ENCODE measurements at places on chromosomes 12 and 14.

GRCh38 chr14:94381149-94382030 lies 7.0 kb downstream of the SERPINA1 start:
- DNase-seq, result no peak

- no peak for DNase-seq
Observed at GRCh38 chr12:67915335-67915851, 73.9 kb upstream of the IFNG-AS1 start.

GRCh38 chr12:58629376-58629775 lies 290.9 kb downstream of the LRIG3 start:
- no peak for DNase-seq

DNA sequence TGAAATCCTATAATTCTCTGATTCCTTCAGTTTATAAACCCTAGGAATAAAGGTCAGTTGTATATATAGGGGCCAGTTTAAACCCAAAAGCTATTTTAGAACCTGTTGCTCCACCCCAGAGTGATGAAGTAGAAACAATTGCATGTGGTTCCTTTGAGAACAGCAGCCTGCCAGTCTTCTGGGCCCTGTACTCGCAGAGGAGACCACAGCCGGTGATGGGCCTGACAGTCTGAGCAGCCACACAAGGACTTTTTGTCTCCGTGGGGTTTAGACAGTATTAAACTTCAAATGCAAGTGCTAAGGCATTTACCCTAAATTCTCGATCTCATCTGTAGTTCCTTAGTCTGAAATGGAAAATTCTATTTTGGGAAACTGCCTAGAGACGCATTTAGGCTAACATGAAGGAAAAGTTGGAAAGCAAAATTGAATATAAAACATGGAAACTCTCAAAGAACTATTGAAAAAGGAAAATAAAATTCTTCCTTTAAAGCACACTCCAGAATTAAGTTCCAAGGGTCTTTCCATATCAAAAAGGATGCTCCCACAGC lies 80.6 kb downstream of the PRICKLE1 start:
- no peak for DNase-seq

- peak; percentile 14 for DNase-seq
Observed at GRCh38 chr12:28191051-28192048, 1.1 kb downstream of the CCDC91 start.

GRCh38 chr14:37466623-37467088 lies 128.4 kb downstream of the FOXA1 start:
- DNase-seq, result no peak

DNA sequence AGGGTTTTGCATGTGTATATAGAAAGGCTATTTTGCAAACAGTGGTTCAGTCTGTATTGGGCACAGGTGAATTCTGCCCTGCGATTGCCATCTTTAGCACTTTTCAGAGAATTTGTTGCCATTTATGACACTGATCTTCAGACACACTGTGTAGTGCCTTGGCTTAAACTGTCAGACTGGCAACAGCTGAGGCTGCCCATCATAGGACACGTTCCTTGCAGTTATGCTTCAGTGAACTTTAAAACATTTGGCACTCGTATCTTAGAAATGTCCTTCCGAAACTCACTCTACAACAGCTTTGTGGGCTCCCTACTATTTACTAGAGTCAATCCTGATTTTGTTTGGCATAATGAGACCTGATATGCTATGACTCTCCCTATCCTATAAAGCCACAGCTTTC lies 29.1 kb downstream of the AP5M1 start:
- no peak for DNase-seq

DNA sequence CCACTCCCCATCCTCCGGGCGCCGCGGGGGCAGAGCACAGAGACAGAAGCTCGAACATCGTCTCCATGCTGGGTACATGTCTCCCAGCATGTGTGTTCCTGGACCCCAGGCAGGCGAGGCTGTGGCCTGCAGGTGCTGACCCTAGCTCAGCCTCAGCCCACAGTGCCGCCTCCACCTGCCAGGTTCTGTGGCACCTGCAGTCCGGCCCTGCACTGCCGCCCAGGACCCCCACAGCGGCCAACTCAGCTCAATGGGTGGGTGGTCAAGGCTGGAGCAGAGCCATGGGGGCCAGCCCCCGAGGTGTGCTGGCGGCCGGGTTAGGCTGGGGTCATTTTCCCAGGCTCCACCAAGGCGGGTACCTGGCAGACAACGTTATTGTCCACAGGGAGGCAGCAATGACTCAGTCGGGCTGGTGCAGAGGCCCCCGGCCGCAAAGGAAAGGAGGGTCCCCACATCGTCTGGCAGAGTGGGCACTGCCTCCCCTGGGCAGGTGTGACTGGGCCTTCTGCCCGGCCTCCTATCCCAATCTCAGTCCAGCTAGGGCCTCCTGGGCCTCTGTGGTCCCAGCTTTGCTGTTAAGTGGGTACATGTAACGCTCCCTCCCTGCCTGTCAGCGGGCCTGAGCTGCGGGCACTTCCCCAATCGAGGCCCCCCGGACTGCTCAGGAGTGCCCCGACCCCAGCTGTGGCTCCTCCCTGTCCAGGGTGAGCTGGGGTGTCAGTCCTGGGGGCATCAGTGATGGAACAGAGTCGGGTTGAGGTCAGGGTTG lies 20.2 kb upstream of the NUDT14 start:
- no peak for DNase-seq

DNA sequence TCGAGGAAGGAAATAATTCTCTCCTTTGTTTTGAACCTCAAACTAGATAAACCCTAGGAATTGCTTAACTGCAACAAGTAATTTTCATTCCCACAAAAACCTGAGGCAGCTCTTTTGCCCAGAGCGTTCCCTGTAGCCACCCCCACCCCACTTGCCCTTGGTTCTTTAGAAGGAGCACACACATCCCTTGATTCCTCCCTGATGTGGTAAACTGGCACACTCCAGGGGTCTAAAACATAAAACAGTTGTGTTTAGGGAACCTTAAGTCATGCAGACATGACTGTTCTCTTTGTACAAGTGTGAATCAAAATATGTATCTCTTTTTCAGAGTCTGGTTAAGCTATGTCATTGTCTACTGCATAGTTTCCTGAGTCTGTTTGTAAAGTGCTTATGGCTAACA lies 14.0 kb downstream of the MAPK1IP1L start:
- DNase-seq, result no peak

GRCh38 chr14:99790978-99791376 lies 2.2 kb upstream of the EML1 start:
- no peak for DNase-seq

DNA sequence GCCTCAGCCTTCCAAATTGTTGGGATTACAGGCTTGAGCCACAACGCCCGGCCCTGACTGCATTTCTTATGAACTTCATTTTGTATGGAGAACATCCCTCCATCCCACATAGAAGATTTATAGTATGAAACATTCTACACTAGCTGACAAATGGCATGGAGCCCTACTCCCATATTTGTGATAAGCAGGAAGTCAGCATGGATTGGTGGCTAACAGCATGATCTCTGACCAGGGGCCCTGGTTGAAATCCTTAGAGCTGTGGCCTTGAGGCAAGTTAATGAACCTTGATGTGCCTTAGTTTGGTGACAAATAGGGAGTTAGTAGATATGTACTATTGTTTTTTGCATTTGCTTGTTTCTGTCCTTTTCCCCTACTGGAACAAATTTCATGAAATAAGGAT lies 12.3 kb downstream of the IFI27L1 start:
- no peak for DNase-seq

- DNase-seq, result no peak
Observed at GRCh38 chr14:25150934-25151790, 101.2 kb upstream of the STXBP6 start.

DNA sequence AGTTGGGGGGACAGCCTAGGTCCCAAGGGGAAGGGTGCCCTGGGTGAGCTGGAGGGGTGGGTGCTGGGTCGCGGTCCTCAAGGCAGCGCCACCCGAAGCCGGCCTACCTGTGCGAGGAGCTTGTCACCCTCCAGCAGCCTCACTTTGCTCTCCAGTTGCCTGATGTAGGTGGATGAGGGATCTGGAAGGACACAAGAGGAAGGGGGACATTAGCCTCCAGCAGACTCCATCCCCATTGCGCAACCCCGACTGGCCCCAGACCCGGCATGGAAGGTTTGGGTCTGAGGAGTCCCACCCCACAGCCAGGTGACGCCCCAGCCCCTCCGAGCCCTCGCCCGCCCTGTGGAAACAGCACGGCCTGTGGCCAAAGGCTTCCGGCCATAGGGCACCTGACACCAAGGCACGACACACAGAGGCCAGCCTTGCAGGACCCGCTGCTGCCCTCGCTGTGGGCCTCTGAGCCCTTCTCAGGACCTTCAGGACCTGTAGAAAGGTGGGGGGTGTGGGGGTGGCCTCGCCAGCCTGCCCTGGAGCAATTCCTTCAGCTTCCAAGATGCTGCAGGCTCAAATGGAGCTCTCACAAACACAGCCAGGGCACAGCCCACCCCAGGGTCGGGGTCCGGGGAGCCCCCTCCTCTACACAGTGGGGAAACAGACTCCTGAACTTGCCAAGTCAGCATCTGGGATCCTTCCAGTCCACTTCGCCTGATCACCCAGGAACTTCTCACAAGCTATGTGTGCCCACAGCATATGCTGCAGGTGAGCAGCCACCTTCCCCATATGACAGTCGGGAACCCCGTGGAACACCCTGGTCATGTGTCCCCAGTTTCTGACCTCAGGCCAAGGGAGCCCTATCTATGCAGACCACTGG lies 54.9 kb downstream of the CCNK start:
- no peak for DNase-seq

GRCh38 chr12:1350055-1350933 lies 244.1 kb downstream of the FBXL14 start:
- no peak for DNase-seq

DNA sequence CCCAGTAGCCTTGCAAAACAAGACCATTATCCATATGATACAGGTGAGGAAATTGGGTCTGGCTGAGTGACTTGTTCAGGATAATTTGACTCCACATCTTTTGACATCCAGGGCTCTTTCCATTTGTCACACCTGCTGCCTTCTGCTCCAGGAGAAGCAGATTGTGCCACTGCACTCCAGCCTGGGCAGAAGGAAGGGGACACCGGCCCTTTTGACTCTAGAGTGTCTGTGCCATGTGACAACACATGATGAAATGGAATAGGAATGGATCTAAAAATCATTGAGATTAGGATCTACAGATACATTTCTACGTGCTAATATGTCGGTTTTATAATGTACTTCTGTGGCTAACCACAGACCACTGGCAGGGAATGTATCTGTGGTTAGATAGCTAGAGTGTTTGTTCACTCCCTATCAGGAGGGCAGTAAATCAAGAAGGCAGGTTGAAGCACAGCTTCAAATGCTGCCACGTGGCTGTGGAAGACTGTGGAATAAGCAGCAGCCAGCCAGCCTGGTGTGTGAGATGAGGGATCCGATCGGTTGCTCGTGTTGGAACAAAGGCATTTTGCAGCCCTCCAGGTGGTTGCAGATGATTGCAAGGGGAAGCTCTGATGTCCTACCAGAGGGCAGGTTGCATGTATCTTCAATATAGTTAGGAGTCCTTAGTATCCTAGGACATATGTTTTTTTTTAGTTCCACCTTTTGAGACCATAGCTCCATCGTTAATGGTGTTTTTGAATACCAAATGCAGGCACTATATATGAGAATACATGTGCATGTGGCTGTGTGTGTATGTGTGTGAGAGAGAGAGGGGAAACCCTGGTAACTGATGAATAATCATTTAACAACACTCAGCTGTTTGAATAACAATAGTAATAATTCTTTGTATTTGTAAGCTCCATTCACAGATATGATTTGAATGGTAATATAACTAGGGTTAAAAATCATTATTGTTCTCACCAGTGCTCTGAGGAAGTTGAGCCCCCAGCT lies 28.6 kb downstream of the EML1 start:
- DNase-seq, result peak; percentile 26

DNA sequence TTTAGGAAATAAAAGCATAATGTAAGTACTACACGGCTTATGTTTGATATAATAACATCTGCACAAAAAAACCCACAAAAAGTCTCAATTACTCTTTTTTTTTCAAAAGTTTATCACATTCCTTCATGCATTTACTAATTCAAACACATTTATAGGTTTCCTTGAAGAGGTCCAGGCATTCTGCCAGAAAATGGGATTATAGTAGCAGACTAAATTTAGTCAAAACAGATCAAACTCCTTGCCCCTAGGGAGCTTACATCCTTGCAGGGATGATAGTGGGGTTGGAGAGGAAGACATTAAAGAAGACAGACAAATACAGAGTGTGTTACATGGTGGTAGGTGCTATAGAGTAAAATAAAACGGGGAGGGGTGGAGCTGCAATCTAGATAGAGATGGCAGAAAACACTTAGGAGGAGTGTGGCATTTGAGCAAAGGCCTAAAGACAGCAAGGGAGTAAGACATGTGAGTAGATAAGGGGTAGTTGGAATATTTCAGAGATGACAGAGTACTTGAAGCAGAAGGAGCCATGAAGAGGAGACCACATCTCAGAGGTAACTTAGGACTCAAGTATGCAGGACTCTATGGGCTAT lies 266.9 kb downstream of the PPFIA2 start:
- no peak for DNase-seq

- DNase-seq, result no peak
Observed at GRCh38 chr14:63745858-63746425, 18.1 kb upstream of the SGPP1 start.

DNA sequence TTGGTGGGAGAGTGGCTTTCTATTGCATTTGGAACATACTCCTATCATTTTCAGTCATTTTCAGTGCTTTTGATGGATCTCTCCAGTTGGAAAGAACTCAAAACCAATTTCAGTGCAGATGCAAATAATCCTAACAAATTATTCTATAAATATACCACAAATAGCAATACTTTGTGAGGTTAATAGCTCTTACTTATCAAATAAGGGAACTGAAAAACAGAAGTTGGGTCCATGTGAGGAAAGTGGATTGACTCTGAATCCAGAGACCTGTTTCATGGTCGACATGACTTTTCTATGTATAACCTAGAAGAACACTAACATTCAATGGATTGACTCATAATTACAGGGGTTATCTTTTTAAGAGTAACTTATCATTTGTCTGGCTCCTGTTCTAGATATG lies 248.6 kb downstream of the EGLN3 start:
- no peak for DNase-seq

- no peak for DNase-seq
Observed at GRCh38 chr14:76651410-76652055, 109.7 kb upstream of the VASH1 start.

DNA sequence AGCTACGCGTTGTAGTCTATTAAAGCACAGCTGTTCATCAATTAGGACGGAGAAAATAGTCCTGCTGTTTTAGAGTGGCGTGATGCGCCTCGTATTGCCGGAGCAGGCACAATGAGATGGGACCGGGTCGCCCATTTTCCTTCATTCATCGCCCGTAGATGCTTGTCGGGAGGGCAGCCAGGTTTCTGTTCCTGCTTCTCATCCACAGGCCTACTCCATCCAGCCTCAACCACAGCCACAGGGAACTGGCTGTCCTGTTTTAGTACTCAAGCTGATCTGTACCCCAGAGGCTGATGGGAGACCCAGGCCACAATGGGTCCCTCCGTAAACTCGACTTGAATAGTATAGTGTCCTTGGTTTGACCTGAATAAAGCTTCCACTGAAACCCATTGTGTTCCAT lies 264.0 kb downstream of the VRK1 start:
- no peak for DNase-seq

- no peak for DNase-seq
Observed at GRCh38 chr14:91877376-91877915, 10.1 kb upstream of the TC2N start.
